RWPE2 (cell line): ENCODE measurements at places on chromosomes 5 and 9.
A peak's percentile ranks its signal among the peaks of the same experiment; 100 is the strongest.

GRCh38 chr5:124707520-124707919 is 38.9 kb downstream of the ZNF608 start:
- H3K27me3 ChIP-seq, result no peaks in the 10 kb centered on the region
- H3K4me3 ChIP-seq, result no peak overlapping the region
- no peaks in the 10 kb centered on the region for H3K36me3 ChIP-seq
- no peak overlapping the region for H3K27ac ChIP-seq
- no peaks in the 10 kb centered on the region for H3K4me1 ChIP-seq

GRCh38 chr5:159322180-159322579 is 8.1 kb downstream of the IL12B start:
- no peaks in the 10 kb centered on the region for H3K36me3 ChIP-seq
- no peak overlapping the region for H3K4me3 ChIP-seq
- DNase-seq, result no peak
- H3K27me3 ChIP-seq, result no peaks in the 10 kb centered on the region

- no peaks in the 10 kb centered on the region for H3K27me3 ChIP-seq
- no peak for DNase-seq
- H3K27ac ChIP-seq, result no peak overlapping the region
- no peak overlapping the region for H3K4me3 ChIP-seq
- peaks cover 12% of the 10 kb centered on the region; the same call in 1 of the 2 replicates for H3K36me3 ChIP-seq
Observed at GRCh38 chr5:72251386-72251785, 68.7 kb downstream of the MRPS27 start.

DNA sequence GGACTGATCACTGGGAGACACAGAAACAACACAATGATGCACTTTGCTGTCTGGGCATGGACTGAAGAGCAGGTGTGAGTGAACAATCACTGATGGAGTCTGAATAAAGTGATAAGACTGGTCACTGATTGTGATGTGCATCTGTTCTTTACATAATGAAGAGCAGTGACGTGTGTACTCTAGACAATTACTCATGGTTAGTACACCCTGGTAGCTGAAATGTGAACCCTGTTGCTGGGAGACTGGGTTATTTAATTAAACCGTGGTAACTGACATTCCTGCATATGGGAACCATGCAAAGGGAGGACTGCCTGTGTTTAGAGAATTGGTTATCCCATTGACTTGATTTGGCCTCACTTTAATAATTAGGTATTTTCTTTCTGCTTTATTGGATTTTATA is 202.9 kb downstream of the NR2F1-AS1 start:
- H3K4me1 ChIP-seq, result peaks cover 4% of the 10 kb centered on the region
- no peaks in the 10 kb centered on the region for H3K27me3 ChIP-seq
- H3K4me3 ChIP-seq, result no peak overlapping the region
- H3K36me3 ChIP-seq, result no peaks in the 10 kb centered on the region

- peaks cover 16% of the 10 kb centered on the region for H3K4me1 ChIP-seq
- peak overlapping the region; percentile 92 for H3K4me3 ChIP-seq
- peak overlapping the region; percentile 80 for H3K27ac ChIP-seq
- no peaks in the 10 kb centered on the region for H3K27me3 ChIP-seq
Observed at GRCh38 chr5:159262472-159262858, 625 bp upstream of the UBLCP1 start.

DNA sequence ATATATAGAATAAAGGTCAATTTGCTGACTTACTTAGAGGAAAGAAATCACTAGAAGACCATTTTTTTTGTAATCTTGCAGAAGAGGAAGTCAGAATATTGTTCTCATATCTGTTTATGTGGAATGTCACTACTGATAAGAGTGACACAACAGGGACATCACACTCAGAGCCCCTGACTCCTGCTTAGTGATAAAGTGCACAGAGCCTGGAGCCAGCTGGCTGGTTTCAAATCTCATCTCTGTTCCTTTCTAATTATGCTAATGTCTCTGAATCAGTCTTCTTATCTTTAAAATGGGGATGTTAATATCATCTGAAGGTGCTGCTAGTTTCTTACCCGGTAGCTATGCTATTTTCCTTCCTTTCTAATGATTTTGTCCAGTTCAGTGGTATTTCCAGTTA is 58.6 kb upstream of the LIFR start:
- DNase-seq, result no peak
- no peak overlapping the region for H3K4me3 ChIP-seq
- H3K27ac ChIP-seq, result no peak overlapping the region

DNA sequence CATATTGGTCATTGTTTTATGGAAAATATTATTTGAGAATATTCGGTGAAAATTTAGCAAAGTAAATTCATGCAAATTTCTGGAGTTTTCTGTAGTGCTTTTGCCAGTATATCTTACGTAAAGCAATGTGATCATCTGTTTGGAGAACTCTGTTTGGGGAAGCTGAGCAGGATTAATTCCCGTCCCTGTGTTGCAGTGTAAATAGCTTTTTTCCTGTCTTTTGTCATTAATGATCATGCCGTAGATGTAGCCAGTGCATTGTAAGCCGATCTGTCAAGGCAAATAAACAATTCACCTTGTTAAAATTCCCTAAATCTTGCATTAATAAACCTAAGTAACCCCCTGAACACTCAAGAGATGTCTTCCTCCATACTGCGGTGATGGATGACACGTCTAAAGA is 39.2 kb downstream of the PPIC start:
- H3K4me3 ChIP-seq, result no peak overlapping the region
- no peaks in the 10 kb centered on the region for H3K4me1 ChIP-seq
- no peak for DNase-seq
- H3K36me3 ChIP-seq, result no peaks in the 10 kb centered on the region
- H3K27me3 ChIP-seq, result no peaks in the 10 kb centered on the region

- peaks cover 37% of the 10 kb centered on the region for H3K36me3 ChIP-seq
- H3K27me3 ChIP-seq, result no peaks in the 10 kb centered on the region
- H3K4me3 ChIP-seq, result no peak overlapping the region
- no peaks in the 10 kb centered on the region for H3K4me1 ChIP-seq
Observed at GRCh38 chr9:129053020-129053419, 16.6 kb downstream of the MIGA2 start.

GRCh38 chr5:140590861-140591260 is 26.2 kb downstream of the SLC35A4 start:
- H3K4me1 ChIP-seq, result peaks cover 16% of the 10 kb centered on the region
- H3K36me3 ChIP-seq, result no peaks in the 10 kb centered on the region
- H3K27ac ChIP-seq, result no peak overlapping the region

GRCh38 chr9:34675048-34675714 is 12.7 kb upstream of the CCL27 start:
- no peak overlapping the region for H3K4me3 ChIP-seq
- H3K36me3 ChIP-seq, result no peaks in the 10 kb centered on the region
- no peak for DNase-seq
- H3K27ac ChIP-seq, result no peak overlapping the region
- H3K27me3 ChIP-seq, result no peaks in the 10 kb centered on the region

- no peak overlapping the region for H3K27ac ChIP-seq
- no peak for DNase-seq
- no peaks in the 10 kb centered on the region for H3K36me3 ChIP-seq
- H3K4me1 ChIP-seq, result no peaks in the 10 kb centered on the region
- H3K27me3 ChIP-seq, result peaks cover 16% of the 10 kb centered on the region
Observed at GRCh38 chr5:156687514-156687913, 162.6 kb upstream of the PPP1R2B start.

DNA sequence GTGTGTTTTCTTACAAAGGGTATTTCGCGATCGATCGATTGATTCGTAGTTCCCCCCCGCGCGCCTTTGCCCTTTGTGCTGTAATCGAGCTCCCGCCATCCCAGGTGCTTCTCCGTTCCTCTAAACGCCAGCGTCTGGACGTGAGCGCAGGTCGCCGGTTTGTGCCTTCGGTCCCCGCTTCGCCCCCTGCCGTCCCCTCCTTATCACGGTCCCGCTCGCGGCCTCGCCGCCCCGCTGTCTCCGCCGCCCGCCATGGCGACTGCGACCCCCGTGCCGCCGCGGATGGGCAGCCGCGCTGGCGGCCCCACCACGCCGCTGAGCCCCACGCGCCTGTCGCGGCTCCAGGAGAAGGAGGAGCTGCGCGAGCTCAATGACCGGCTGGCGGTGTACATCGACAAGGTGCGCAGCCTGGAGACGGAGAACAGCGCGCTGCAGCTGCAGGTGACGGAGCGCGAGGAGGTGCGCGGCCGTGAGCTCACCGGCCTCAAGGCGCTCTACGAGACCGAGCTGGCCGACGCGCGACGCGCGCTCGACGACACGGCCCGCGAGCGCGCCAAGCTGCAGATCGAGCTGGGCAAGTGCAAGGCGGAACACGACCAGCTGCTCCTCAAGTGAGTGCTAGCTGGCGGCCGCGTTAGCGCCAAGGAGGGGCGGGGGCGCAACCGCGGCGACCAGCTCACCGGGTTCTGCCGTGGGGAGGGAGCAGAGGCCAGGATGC is 480 bp downstream of the LMNB1 start:
- peaks cover 16% of the 10 kb centered on the region for H3K4me1 ChIP-seq
- peak overlapping the region; percentile 86 for H3K27ac ChIP-seq
- peaks cover 28% of the 10 kb centered on the region for H3K36me3 ChIP-seq
- H3K4me3 ChIP-seq, result peak overlapping the region; percentile 66
- no peaks in the 10 kb centered on the region for H3K27me3 ChIP-seq
- DNase-seq, result peak; percentile 71

- peak overlapping the region; percentile 5 for H3K27ac ChIP-seq
- H3K27me3 ChIP-seq, result no peaks in the 10 kb centered on the region
- peak overlapping the region; percentile 43 for H3K4me3 ChIP-seq
- H3K4me1 ChIP-seq, result peaks cover 26% of the 10 kb centered on the region
- H3K36me3 ChIP-seq, result no peaks in the 10 kb centered on the region
Observed at GRCh38 chr5:112737070-112737462, 619 bp upstream of the APC start.

GRCh38 chr9:134868751-134869553 is 11.7 kb upstream of the FCN2 start:
- H3K27me3 ChIP-seq, result peaks cover under 1% of the 10 kb centered on the region
- no peak overlapping the region for H3K4me3 ChIP-seq
- H3K4me1 ChIP-seq, result no peaks in the 10 kb centered on the region
- no peak for DNase-seq
- no peak overlapping the region for H3K27ac ChIP-seq
- H3K36me3 ChIP-seq, result no peaks in the 10 kb centered on the region

- no peaks in the 10 kb centered on the region for H3K36me3 ChIP-seq
- no peak overlapping the region for H3K27ac ChIP-seq
- DNase-seq, result no peak
- peaks cover 34% of the 10 kb centered on the region for H3K27me3 ChIP-seq
Observed at GRCh38 chr5:180160215-180160614, 48.8 kb downstream of the RASGEF1C start.

GRCh38 chr9:120877276-120878034 is 467 bp upstream of the PHF19 start:
- peaks cover 28% of the 10 kb centered on the region for H3K36me3 ChIP-seq
- H3K4me1 ChIP-seq, result peaks cover 29% of the 10 kb centered on the region

GRCh38 chr5:99686538-99686937 is 757.7 kb upstream of the CHD1 start:
- H3K4me3 ChIP-seq, result no peak overlapping the region
- H3K27me3 ChIP-seq, result peaks cover 8% of the 10 kb centered on the region
- H3K36me3 ChIP-seq, result no peaks in the 10 kb centered on the region
- no peaks in the 10 kb centered on the region for H3K4me1 ChIP-seq
- no peak overlapping the region for H3K27ac ChIP-seq
- no peak for DNase-seq

GRCh38 chr9:82593501-82593900 is 469.4 kb downstream of the RASEF start:
- no peaks in the 10 kb centered on the region for H3K4me1 ChIP-seq
- no peak overlapping the region for H3K27ac ChIP-seq
- no peaks in the 10 kb centered on the region for H3K27me3 ChIP-seq
- H3K36me3 ChIP-seq, result no peaks in the 10 kb centered on the region
- H3K4me3 ChIP-seq, result no peak overlapping the region

GRCh38 chr5:28216939-28217360 is 1178.6 kb upstream of the CDH9 start:
- no peaks in the 10 kb centered on the region for H3K27me3 ChIP-seq
- H3K36me3 ChIP-seq, result no peaks in the 10 kb centered on the region
- no peaks in the 10 kb centered on the region for H3K4me1 ChIP-seq
- DNase-seq, result no peak

DNA sequence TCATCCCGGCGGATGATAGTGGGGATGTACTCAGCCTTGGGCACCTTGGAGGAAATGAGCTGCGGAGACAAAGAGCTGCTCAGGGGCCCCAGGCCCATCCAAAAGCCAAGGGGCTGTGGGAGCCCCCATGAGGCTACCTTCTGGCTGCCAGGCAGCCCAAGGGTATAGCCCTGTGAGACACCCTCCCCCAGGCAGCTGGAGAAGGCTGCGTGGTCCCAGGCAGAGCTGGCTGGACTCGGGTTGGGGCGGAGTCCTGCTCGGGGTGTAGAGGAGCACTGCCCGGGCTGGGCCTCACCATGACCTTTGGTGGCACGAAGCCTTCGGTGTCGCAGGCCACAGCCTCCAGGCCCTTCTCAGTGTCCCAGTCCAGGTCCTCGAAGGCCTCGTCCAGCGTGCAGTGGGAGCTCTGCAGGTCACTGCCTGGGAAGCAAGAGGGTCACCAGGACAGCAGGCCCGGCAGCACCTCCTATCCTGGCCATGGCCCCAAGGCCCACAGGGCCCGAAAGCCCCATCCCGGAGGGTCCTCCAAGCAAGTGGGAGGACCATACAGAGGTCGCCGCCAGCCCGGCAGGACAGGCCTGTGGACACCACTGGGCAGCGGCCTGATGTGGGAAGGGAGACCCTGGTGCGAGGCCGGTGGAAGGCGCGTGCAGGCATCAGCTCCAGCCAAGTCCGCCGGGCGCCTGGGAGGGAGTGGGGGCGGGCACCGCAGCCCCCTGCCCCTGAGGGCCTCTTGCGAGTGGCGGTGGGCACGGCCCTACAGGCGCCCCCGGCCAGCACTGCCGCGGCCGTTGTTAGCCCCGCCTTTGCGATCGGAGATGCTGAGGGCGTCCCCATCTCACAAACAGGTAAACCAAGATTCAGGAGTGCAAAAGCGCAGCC is 6.1 kb downstream of the NSMF start:
- H3K36me3 ChIP-seq, result peaks cover 32% of the 10 kb centered on the region
- no peak overlapping the region for H3K4me3 ChIP-seq
- no peak overlapping the region for H3K27ac ChIP-seq
- no peaks in the 10 kb centered on the region for H3K27me3 ChIP-seq

DNA sequence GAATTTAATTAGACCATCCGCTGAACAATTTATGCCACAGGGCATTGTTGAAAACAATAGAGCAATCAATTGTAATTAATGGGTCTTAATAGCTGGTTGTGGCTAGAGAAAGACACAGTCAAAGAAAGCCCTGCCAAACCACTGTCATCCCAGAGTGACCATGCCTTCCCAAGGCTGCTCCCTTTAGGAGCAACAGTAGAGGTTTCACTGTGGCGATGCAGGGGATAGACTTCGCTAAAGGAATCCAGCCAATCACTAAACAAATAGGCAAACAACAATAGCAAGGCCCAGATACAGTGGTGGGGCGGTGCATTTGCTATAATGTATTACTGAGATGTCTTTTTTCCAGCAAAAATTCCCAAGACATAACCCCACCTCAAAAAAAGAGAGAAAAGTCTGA is 87.8 kb upstream of the SLC27A6 start:
- H3K4me3 ChIP-seq, result no peak overlapping the region
- H3K27ac ChIP-seq, result no peak overlapping the region
- H3K36me3 ChIP-seq, result no peaks in the 10 kb centered on the region
- no peaks in the 10 kb centered on the region for H3K4me1 ChIP-seq
- peaks cover 18% of the 10 kb centered on the region for H3K27me3 ChIP-seq
